ENCODE measurements at places on chromosomes 1 and 21.
A peak's percentile ranks its signal among the peaks of the same experiment; 100 is the strongest.

DNA sequence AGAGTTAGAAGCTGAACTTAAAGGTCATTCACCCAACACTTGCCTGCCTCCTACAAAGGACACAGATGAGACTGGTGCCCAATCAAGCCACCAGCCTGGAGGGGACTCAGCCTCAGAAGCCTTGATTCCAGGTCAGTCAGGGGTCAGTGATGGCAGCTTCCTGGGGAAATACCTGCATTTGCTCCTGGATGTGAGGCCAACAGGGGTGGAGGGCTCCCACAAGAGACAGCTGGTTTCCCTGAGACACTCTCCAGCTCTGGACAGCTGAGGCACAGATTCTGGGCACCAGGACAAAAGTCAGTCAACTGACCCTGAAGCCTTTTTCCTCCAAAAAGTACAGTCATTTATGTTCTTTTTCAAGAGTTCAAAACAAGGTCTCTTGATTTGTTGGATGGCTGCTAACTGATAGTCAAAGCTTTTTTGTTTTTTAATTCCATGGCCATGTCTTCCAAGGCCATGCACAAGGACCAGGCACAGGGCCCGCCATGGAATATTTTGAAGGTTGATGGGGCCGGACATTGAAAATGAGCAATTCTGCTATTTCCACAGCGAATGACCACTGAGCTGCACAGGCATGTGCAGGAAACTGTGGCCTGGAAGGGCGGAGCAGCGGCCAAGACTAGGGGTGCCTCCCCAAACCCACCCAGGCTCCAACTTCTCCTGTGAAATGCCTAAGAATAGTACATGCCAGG lies 1.8 kb downstream of the C2CD2 start:
- DNase-seq = no peak

DNA sequence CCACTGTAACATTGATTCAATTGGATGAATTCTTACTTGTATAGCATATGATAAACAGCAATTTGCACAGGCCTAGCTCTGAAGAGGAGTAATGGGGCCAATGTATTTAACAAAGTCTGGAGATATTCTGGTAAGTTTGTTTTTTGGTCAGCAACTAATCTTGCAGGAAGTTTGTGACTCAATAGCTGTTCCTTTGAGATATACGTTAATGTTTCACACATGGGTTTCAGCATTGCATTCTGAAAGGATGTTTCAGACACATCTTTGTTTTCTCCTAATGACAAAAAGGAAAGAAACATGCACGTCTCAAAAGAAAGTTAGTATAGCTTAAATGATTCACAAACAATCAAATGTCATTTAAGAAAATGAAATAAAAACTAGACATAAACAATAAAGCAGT lies 49.0 kb downstream of the LTN1 start:
- DNase-seq = no peak

DNA sequence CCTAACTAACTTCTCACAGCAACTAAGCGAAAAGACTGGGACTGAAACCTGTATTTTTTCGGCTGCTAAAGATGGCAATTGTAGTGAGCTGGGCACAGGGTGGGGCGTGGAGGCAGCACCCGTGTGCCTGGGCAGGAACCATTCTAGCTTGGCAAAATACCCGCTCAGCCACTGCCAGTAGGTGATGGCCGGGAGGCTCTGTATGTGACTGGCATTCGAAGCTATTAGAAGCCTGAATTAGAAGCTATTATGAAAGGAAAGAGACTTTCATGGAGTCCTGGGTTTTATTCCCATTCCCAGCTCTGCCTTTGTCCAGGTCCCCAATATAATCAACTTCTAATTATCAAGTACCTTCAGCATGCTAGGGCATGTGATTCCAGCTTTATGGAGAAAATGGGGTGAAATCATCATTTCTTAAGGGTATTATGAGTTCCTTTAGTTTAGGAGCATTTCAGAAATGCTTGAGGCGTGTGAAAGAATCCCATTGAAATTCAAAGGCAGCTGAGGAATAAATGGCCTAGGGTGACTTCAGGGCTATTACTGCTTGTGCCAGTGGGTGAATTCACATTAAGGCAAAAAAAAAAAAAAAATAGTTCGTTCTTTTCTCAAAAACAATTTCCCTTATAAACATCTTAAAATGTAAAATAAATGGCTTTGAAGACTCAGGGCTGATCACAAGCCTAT lies 125.6 kb downstream of the KCNN3 start:
- no peak for DNase-seq

- DNase-seq = no peak
These were observed 58.0 kb downstream of the KIAA0319L start for GRCh38 chr1:35499231-35499630.

DNA sequence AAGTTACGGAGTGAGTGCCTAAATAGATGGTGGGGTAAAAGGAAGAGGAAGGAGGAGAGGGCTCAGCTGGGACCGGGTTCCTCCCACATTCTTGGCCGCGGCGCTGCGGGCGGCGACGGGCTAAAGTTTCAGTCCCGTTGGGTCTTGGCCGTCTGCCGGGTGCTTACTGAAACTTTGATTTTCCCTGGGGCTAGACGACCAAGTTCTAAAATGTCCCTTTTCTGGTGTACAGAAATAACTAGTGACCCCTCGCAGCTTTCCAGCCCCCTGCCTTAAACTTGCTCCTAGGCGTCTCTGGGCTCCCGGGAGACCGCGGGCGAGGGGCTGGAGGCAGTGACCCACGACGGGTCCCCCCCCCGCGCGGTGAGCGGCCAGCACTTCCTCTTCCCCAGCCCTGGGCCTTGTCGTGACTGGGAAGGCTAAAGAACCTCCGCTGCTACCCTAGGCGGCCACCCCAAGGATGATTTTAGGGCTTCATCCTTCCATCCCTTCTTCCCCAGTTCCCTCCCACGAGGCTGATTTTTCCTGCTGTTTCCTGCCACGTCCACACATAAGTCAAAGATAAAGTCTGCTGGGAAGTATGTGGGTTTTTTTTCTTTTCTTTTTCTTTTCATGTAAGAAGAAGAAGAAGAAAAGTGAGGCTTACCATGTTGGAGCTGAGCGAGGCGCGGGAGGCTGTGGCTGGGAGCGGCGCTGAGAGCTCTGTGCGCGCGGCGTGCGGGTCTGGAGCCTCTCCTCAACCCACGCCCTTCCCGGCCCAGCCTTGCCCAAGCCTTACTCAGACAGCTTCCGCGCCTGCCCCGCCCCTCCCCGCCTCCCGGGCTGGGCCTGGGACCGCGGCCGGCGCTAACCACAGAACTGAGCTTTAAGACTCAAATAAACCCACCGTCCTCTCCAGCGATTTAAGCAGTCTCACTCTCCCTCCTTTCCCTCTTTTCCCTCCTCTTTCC lies at the start of gene S100A11:
TSS of gene S100A11 (minus strand) at position 738 of the 950 bp plus-strand sequence. CDS start at position 649, 89 bp downstream.
- DNase-seq = peak; percentile 80

DNA sequence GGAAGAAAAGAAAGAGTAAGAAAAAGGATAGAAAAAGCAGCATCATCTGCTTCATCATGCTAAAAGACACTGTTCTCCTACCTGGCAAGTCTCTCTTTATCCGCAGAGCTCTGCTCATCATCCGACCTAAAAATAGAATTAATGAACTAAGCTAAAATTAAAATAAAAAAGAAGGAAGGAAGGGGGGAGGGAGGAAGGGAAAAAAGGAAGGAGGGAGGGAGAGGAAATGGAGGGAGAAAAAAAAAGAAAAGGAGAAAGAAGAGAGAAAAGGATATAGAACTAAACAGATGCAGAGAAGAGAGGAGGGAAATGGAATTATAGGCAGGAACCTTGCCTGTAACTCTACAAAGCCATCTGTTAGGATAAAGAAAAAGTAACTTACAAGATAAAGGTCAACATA lies 34.1 kb downstream of the ARNT start:
- DNase-seq = no peak

- DNase-seq = no peak
These were observed 16.8 kb downstream of the LGR6 start for GRCh38 chr1:202210385-202210784.

DNA sequence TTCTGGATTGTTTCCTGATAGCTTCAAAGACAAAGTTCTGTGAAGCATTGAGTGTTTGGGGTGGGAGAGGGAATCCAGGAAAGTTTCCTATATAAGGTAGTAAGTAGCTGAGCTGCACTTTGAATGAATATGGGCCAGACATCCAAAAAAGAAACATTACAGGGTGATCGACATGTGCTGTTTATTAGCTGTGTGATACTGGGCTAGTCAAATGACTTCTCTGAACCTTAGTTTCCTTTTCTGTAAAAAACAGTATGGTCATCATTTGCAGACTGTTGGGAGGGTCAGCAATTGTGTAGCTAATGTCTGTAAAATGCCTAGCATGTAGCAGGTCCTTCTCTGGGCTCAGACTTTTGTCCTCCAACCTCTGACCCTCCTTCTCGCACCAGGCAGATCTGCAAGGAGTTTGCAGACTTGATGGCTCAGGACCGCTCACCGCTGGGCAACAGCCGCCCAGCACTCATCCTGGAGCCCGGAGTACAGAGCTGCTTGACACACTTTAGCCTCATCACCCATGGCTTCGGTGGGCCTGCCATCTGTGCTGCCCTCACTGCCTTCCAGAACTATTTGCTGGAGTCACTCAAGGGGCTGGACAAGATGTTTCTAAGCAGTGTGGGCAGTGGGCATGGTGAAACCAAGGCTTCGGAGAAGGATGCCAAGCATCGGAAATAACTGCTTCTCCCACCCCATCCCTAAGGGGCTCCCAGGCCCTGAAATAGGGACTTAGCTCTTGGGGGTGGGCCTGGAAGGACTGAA lies 21.1 kb downstream of the TFAP2E start:
- no peak for DNase-seq

DNA sequence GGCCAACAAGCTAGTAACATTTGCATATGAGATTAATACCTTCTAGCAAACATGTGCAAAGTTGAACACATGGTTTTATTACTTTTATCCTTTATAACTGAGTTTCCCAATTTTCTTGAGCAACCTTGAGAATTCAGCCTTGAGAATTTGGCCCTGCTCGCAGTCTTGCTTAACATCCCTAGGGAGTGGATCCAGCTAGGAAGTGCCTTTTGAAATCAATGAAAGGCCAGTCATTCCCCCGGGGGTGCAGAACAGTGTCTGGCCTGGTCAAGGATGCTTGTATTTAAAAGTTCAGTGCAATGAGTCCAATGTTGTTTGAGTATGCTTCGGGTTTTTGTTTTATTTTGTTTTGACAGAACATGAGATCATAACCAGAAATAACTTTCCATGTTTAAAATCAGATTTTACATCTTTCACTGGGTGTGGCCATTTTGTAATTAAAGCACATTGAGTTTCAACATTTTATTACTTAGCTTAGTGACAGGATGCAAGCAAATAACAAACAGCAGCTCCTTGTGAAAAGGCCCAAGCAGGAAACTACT lies 16.7 kb downstream of the PALMD start:
- DNase-seq = no peak

DNA sequence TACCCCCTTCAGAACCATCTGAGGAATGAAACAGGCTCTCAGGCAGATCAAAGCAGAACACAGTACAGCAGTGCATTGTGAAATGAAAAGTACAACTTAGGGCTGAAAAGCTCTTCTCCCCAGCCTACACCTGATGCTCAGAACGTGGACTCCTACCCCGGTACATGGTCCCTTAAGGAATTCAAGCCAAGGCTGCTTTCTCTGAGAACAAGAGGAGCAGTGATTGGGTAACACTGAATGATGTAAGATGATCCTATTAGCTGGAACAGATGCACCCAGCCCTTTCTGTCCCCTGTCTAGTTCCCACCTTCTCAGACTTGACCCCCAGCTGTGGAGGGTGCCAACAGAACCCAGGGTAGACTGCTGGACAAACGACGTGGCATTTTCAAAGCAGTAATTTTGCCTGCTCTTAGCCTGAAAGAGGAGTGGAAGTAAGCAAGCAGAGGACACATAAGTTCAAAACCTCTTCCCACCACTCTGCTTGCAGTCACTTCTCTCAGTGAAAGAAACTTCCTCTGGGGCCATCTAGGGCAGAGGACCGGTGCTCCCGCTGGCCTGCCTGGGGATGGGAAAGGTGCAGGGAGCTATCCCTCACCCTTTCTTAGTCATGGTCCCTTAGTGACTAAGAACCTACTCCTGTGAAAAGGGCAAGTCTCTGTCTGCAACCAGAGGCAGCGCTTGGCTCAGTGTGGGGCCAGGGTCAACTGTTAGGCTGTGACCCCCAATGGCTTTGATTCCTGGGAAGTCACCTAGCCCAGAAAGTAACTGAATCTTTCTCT lies 72.7 kb downstream of the TRABD2B start:
- DNase-seq = no peak

- DNase-seq = no peak
These were observed 19.1 kb upstream of the LYST start for GRCh38 chr1:235885655-235886262.

- no peak for DNase-seq
These were observed 25.9 kb downstream of the KIF17 start for GRCh38 chr1:20691872-20692271.

GRCh38 chr1:110603058-110603457 lies 3.1 kb downstream of the KCNA2 start:
- no peak for DNase-seq

GRCh38 chr1:53605181-53605580 lies 133.8 kb downstream of the GLIS1 start:
- no peak for DNase-seq

DNA sequence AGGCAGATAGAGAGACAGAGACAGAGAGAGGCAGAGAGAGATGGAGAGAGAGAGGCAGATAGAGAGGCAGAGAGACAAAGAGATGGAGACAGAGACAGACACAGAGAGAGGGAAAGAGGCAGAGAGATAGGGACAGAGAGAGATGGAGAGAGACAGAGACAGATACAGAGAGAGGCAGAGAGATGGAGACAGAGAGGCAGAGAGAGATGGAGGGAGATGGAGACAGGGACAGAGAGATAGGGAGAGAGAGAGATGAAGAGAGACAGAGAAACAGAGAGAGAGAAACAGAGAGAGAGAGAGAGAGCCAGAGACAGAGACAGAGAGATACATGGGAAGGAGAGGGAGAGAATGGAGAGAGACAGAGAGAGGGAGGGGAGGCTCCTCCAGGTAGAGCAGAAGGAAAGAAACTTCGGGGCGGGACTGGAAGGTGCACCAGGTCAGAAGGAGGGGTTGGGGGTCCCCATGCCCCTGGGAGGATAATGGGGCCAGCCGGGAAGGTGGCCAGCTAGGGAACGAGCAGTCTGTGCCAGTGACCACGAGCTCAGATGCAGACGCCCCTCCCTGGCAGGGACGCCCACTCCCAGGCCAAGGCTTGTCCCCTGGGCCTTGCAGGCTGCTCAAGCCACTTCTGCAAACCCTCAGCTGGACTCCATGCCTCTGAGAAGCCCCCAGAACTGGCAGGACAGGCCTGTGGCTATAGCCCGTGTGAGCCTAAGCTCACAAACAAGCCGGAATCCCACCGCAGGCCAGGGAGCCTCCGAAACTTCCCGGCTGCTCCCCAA lies 3.3 kb downstream of the FNDC10 start:
- no peak for DNase-seq

GRCh38 chr1:61375082-61375880 lies 292.9 kb downstream of the NFIA start:
- DNase-seq = no peak

- DNase-seq = no peak
These were observed 706.3 kb downstream of the ADGRL2 start for GRCh38 chr1:82507011-82507410.

Data from activated naive CD4-positive, alpha-beta T cell treated with Interleukin-2 at 50 U/mL for 16 hours (primary cell).